COLO829 (cell line): ENCODE measurements at places on chromosomes 6 and 20.

- DNase-seq, result no peak
Measured at GRCh38 chr6:39102821-39103136, 12.2 kb downstream of the SAYSD1 start.

DNA sequence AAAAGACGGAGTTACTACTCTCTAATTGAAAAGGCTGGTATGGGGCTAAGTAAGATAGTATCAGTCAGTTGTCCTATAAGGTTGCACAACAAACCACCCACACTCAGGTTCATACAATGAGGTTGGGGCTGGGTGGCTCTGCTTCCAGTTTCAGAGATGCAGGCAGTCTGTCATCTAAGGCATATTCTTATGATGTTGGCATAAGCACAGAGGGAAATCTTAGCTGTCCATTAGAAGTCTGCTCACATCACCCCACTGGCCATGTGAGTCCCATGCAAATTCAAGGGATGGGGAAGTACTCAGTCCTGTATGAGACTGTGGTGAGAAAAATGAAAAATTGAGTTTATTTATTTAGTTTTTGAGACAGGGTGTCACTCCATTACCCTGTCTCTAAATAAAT lies 118.6 kb downstream of the LAMP5 start:
- no peak for DNase-seq

GRCh38 chr20:54144847-54145414 lies 28.9 kb downstream of the CYP24A1 start:
- no peak for DNase-seq

- DNase-seq, result no peak
Measured at GRCh38 chr20:33832103-33832804, 21.1 kb downstream of the CHMP4B start.
